ENCODE measurements at places on chromosomes 1 and 21. TPM values are rescaled to one million over a fixed set of nuclear protein-coding genes. Genes with fewer than 3 reads are reported as not detected.
A peak's percentile ranks its signal among the peaks of the same experiment; 100 is the strongest.

DNA sequence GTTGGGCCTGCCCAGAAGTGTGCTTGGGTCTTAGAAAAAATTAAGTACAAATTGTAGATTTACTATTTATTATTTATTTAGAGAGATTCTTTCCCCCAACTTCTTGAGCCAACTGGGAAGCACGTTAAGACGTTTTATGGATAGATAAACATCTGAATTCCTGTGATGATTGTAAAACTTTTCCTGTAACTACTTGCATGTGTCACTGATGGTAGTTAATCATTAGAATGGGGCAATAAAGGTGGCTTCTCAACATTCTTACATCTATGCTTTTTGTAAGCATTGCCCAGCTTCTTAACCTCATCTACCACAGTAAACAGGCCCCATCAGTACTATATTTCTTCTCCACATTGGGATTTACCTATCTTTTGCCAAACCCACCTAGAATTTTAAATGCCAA, 559.8 kb downstream of the LMO4 start:
- H3K27ac ChIP-seq, result no peak overlapping the region
- H3K4me1 ChIP-seq, result no peaks in the 10 kb centered on the region
- no peak for DNase-seq
- no peak overlapping the region for H3K4me3 ChIP-seq
- H3K27me3 ChIP-seq, result no peaks in the 10 kb centered on the region
- H3K36me3 ChIP-seq, result peaks cover 2% of the 10 kb centered on the region

DNA sequence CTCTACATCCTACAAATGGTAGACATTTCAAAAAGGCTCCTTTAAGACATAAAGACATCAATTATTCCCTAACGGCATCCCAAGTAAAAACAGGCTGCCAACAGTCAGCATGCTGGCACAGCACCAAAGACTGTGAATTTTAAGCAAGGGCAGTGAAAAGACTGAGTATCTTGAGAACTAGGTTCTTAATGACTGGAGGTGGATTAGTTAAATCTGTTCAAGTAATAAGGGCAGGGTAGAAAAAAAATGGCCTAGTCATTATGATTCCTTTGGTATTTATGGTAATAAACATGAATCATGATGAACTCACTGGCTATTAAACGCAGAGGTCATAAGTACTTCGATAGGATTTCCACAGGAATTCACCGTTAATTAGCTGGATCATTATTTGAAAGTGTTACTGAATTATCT, 75.2 kb downstream of the KIFAP3 start:
- H3K27me3 ChIP-seq, result no peaks in the 10 kb centered on the region
- no peaks in the 10 kb centered on the region for H3K36me3 ChIP-seq
- no peak for DNase-seq
- H3K4me1 ChIP-seq, result peaks cover 5% of the 10 kb centered on the region
- no peak overlapping the region for H3K27ac ChIP-seq

DNA sequence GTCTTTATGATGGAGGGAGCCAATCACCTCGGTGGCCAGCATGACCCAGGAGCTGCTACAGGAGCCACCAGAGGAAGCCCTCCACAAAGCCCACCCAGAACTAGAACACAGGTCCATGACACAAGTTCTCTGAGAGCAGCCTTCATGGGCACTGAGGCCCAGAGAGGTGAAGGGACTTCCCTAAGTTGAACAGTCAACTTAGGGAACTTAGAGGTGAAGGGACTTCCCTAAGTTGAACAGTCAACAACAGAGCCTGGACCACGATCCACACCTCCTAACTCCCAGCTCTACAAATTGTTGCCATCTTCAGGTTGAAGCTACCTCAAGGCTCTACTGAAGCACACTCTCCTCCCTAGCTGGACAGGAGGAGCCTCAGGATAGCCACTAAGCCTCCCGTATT, 132.7 kb downstream of the CCDC185 start:
- H3K4me3 ChIP-seq, result no peak overlapping the region

- no peaks in the 10 kb centered on the region for H3K36me3 ChIP-seq
- no peak overlapping the region for H3K4me3 ChIP-seq
- no peak for DNase-seq
- H3K27me3 ChIP-seq, result no peaks in the 10 kb centered on the region
Observed at GRCh38 chr1:66521721-66522365, 12.1 kb upstream of the SGIP1 start.

GRCh38 chr1:36657826-36658225, 175.1 kb upstream of the CSF3R start:
- no peak overlapping the region for H3K27ac ChIP-seq
- peaks cover 37% of the 10 kb centered on the region for H3K4me1 ChIP-seq
- no peak for DNase-seq
- H3K36me3 ChIP-seq, result no peaks in the 10 kb centered on the region

GRCh38 chr1:17520041-17520440, 19.5 kb upstream of the ARHGEF10L start:
- DNase-seq, result no peak
- H3K4me1 ChIP-seq, result peaks cover 18% of the 10 kb centered on the region
- no peaks in the 10 kb centered on the region for H3K27me3 ChIP-seq
- H3K36me3 ChIP-seq, result no peaks in the 10 kb centered on the region
- H3K27ac ChIP-seq, result no peak overlapping the region
- no peak overlapping the region for H3K4me3 ChIP-seq

DNA sequence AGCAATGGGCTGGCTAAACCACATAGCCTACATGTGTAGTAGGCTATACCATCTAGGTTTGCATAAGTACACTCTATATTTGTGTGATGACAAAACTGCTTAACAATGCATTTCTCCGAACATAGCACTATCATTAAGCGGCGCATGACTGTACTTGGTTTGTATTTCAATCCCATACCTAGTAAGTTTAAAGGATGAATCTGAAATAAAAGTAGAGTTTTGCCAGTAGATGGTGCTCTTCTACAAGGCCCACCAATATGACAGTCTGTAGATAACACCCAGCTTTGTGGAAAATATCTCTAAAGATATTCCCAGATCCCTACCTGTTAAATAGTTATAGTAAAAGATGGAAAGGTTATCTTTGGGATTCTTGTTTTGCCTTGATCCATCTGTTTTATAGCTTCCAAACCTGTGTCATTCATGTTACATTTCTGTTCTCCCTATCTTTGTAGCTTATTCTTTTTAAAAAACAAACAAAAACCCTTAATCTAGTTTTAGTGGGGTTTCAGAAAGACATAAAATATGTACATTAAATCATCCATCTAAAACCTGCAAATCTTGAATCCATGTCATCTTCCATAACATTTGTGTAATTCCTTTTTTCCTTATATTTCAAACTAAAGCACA, 33.9 kb upstream of the ASPM start:
- H3K27ac ChIP-seq, result no peak overlapping the region
- H3K4me3 ChIP-seq, result no peak overlapping the region
- H3K27me3 ChIP-seq, result no peaks in the 10 kb centered on the region
- no peak for DNase-seq
- H3K36me3 ChIP-seq, result peaks cover 5% of the 10 kb centered on the region

- H3K36me3 ChIP-seq, result no peaks in the 10 kb centered on the region
- H3K27ac ChIP-seq, result no peak overlapping the region
- H3K27me3 ChIP-seq, result peaks cover 26% of the 10 kb centered on the region
- H3K4me1 ChIP-seq, result peaks cover 1% of the 10 kb centered on the region
Observed at GRCh38 chr1:37449936-37450335, 24.4 kb upstream of the ZC3H12A start.

GRCh38 chr1:244341455-244342450, 110.0 kb downstream of the ADSS2 start:
- peak overlapping the region; percentile 93 for H3K27ac ChIP-seq
- no peaks in the 10 kb centered on the region for H3K36me3 ChIP-seq
- peaks cover 47% of the 10 kb centered on the region for H3K4me1 ChIP-seq

LRRC39 gene
- 1.3 TPM for total RNA-seq

NAXE gene
- total RNA-seq, result 76.5 TPM
